Muscle of leg (tissue), 16 donors: ENCODE measurements at places on chromosomes 3 and 15. TPM values are rescaled to one million over a fixed set of nuclear protein-coding genes. Genes with fewer than 3 reads are reported as not detected.

DNA sequence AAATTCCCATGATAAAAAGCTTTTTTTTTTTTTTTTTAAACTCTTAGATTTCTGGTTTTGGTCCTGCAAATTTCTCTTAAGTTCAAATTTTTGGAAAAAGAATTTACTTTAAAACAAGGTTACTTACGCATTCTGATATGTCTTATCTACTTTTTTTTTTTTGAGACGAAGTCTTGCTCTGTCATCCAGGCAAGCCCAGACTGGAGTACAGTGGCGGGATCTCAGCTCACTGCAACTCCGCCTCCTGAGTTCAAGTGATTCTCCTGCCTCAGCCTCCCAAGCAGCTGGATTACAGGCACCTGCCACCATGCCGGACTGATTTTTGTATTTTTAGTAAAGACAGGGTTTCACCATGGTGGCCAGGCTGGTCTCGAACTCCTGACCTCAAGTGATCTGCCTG, 83.2 kb downstream of the RASA2 start:
- no peak for DNase-seq

- DNase-seq = peak; percentile 28
Observed at GRCh38 chr3:15356176-15356575, 23.8 kb upstream of the SH3BP5 start.

DNA sequence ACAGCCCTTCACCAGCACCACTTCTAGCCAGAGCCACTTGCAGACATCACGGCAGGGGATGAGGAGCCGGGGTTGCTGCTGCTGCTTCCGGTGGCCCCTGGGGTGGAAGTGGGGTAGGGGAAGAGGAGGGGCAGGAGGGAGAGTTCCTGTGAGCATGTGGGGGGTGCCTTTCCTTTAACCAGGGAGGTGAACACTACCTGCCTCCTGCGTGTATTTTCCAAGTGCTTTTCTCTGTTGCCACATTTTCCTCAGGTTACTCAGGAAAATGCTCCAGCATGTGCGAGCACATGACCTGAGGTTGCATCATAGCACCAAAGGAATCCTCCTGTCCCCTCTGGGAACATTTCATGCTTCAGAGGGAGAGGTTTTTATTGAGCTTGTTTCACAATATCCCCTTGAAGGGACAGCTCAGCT, 12.2 kb upstream of the SACM1L start:
- DNase-seq = no peak

GRCh38 chr15:77748078-77749064, 115.7 kb upstream of the LINGO1 start:
- DNase-seq = no peak

- no peak for DNase-seq
Observed at GRCh38 chr15:63226155-63226883, 36.9 kb downstream of the RAB8B start.

GRCh38 chr3:100957261-100957986, 35.8 kb downstream of the ABI3BP start:
- peak; percentile 48 for DNase-seq

GRCh38 chr3:37694284-37694675, 167.4 kb upstream of the CTDSPL start:
- peak; percentile 87 for DNase-seq

- peak; percentile 27 for DNase-seq
Observed at GRCh38 chr3:142628801-142629200, 32.6 kb downstream of the PLS1 start.

- DNase-seq = no peak
Observed at GRCh38 chr3:122257644-122258364, 67.2 kb upstream of the CSTA start.

GRCh38 chr15:78831229-78832207, 20.3 kb upstream of the ADAMTS7 start:
- no peak for DNase-seq

- DNase-seq = no peak
Observed at GRCh38 chr3:36175113-36175812, 205.0 kb upstream of the STAC start.

DNA sequence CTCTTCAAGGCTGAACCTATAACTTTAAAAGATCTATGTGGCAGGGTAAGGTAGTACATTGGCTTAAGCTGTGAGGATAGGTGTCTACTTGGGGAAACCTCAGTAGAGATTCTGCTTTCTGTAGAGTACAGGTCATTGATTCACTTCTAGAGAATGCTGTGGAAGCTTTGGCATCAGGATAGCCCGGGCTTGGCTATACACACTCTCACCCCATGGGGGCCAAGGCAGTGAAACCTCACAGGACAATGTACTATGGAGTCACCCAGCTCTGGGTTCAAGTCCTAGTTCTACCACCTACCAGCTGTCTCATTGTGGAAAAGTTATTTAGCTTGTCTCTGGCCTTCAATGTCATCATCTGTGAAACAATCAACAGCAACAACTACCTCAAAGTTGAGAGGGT, 9.0 kb downstream of the MTFMT start:
- no peak for DNase-seq

USP50 gene
- 0.58 TPM for total RNA-seq

TM6SF1 gene
- 33.9 TPM for total RNA-seq

SLC28A1 gene
- 0.35 TPM for total RNA-seq

FAM219B gene
- total RNA-seq = 77.6 TPM

CKMT1B gene
- total RNA-seq = not detected

TRIM42 gene
- not detected for total RNA-seq

WNT5A gene
- total RNA-seq = 10.6 TPM

EDC3 gene
- total RNA-seq = 11.0 TPM

PIGZ gene
- total RNA-seq = 0.84 TPM
